Cerebellum (tissue), 4 donors: ENCODE measurements at places on chromosomes 13 and 19.
A peak's percentile ranks its signal among the peaks of the same experiment; 100 is the strongest.

- no peak for DNase-seq
Measured at GRCh38 chr19:4197625-4198466, 15.4 kb downstream of the ANKRD24 start.

DNA sequence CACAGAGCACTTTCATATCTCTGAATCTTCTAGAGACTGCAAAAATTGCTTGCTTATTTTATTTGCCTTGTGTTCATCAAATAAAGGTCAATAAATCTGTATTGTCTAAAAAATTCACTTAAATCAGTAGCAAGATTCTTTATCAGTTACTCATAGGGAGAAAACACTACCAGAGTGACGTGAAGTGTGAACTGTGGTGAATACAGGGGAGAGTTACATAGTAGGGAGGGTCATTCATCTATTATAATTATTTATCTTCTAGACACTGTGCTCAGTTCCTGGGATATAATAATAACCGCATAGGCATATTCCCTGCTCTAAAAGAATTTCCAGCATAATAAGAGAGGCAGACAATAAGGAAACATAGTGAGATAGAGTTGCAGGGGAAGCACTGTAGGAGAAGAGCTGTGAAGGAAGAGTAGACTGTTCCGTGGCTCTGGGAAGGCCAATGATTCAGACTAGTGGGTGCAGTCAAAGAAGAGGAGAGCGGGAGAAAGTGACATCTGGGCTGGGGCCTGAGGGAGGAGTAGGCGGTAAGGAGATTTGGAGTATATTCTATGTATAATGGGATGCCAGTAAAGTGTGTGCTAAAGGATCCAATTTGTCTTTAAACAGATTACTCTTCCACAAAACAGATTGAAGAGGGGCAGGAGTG, 84.0 kb upstream of the TDRD3 start:
- DNase-seq, result no peak

DNA sequence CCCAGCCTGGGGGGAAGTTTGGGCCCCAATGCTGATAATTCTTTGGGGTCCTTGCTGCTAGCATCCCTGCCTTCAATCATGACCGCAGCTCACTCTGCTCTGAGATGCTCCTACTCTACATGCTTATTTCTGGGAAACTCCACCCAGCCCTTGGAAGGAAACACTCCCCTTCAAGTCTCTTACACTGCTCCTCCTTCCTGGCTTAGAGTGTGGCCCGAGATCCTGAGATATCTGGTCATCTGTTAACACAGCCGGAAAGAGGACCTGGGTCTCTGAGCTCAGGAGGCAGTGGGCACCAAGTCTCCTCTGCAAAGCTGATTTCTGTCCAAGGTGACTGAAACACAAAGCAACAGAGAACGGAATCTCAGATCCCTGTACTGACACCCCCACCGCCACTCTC, 33.0 kb downstream of the CYP4F2 start:
- no peak for DNase-seq

- DNase-seq, result no peak
Measured at GRCh38 chr13:27997904-27998522, 9.5 kb upstream of the URAD start.

GRCh38 chr19:37691881-37692504, 27.6 kb downstream of the ZNF607 start:
- DNase-seq, result peak; percentile 92

DNA sequence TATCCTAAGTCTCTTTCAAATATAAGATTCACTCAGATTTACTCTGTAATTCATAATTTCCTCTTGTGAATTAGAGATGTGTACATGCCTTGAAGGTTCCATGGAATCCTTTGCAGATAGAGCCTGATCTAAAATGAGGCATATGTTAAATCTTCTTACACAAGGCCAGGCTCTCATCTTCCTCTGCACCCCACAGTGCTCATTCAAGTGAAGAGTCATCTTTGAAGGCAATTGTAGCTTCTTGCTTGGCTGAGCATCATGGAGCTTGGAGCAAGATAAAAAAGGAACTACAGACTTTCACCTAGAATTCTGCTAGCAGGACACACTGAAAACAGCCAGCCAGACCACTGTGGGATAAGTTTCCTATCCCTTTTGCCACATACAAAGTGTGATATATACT, 566.4 kb downstream of the PCDH9 start:
- no peak for DNase-seq

DNA sequence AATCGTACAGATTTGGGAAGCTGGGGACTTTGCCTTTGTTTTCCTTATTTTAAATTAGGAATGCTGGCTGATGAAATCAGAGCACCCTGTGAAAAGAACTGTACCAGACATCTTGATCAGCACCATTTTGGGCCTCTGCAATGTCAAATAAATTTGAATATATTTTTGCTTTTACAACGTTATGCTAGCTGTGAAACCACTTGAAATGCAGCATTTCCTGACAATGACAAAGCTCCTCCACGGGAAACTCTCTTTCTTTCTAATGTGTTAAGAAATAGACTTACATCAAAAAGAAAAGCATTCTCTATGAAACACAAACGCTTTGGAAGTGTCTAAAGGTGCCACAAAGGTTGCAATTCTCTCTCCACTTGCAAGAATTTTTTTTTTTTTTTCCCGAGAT, 47.1 kb upstream of the MAP3K10 start:
- no peak for DNase-seq

GRCh38 chr19:31906111-31906871, 439.1 kb upstream of the ZNF507 start:
- no peak for DNase-seq

DNA sequence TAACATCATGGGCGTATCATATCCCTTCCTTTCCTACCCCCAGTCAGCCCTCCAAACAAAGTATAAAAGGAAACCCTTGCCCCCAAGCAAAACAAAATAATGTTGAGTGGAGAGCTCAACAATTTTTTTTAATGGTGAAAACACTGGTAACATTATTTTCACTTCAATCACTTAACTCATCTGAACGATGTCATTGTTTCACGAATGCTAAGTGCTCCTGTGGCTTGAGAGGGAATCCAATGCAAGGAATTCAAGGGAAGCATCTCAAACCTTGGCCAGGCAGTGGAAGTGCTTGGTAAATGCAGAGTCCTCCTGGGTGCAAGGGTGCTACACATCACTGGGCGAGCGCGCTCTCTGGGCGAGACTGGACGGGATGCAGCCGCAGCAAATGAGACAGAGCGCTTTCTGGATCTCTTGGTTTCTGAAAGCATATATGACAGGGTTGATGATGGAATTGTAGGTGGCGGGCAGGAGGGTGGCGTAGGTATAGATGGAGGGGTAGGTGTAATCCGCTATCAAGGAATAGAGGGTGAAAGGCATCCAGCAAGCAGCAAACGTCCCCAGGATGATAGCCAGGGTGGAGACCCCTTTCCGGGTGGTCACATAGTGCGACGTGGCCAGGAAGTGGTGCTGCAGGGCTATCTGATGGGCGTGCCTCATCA, 2.0 kb downstream of the GPR12 start:
- peak; percentile 16 for DNase-seq

DNA sequence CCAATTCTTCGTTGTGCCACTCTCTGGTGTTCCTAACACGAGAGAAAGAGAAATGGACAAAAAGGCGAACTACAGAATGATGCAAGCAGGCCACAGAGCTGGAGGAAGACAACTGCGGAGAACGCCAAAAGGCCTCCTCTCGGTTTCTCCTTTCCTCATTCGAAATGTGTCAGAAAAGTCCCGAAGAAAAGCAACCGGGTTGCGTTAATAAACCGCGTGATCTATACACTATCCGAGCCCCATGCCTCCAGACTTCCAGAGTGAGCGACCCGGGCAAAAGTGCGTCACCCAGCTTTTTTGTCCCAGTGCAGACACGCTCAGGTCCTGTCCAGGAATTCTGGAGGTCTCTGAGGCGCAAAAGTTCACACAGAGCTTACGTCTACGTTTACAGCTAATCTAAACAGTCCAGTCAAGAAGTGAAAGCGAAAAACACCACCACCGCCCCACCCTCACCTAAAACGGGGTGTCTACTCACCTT, 413 bp downstream of the N4BP2L2 start:
- DNase-seq, result no peak

- no peak for DNase-seq
Measured at GRCh38 chr19:55611300-55611982, 6.0 kb downstream of the ZNF865 start.

DNA sequence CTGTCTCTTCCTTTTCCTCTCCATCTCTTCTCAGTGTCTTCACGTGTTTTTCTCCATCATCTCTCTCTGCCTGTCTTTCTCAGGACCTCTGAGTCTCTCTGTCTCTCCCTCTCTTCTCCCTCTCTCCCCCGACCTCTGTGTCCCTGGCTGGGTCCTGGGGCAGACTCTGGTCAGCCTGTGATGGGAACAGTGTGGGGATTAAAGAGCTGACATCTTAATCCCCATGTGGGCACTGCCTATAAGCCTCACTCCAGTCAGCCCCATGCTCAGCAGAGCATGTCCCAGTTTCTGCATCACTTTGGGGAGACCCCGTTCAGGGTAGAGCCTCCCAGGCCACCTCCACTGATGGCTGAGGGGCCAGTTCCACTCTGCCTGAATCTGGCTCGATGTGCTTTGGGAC, 16.2 kb downstream of the EGLN2 start:
- no peak for DNase-seq

DNA sequence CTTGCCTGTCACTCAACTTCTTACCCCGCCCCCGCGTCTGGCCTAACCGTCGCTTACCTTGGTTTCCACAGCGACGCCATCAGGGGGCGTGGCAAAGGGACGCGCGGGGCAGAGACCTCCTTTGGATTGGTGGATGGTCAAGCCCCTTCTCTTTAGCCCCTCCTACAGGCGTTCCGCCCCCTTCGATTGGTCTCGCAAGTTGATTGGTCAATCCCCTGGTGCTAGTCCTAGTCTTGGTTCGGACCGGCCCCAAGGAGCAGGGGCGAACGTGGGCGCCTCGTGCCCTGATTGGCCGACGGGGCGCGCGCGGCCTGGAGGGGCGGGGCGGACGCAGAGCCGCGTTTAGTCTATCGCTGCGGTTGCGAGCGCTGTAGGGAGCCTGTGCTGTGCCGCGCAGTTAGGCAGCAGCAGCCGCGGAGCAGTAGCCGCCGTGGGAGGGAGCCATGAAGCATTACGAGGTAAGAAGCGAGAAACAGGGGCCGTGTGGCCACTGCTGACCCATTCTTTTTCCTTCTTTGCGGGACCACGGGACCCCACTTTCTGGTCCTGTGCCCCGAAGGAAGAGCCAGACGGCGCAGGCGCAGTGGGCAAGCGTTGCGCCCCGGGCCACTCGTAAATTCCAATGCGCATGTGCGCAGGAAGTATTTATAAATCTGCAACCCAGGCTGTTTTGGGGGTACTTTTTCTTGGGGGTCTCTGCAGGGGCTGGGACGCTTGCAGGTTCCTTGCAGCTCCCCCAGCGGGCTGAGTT, at the start of gene TECR:
Gene TECR (plus strand): TSS at position 341 of the 751 bp plus-strand sequence. CDS start 103 bp downstream, at position 444.
- DNase-seq, result peak; percentile 100
